Stimulated activated CD4-positive, alpha-beta T cell treated with anti-CD3 and anti-CD28 coated beads, Interleukin-1b, Interleukin-23, amount 100 ng/mL, for 1 hour (primary cell): ENCODE measurements at places on chromosomes 11 and 22.

DNA sequence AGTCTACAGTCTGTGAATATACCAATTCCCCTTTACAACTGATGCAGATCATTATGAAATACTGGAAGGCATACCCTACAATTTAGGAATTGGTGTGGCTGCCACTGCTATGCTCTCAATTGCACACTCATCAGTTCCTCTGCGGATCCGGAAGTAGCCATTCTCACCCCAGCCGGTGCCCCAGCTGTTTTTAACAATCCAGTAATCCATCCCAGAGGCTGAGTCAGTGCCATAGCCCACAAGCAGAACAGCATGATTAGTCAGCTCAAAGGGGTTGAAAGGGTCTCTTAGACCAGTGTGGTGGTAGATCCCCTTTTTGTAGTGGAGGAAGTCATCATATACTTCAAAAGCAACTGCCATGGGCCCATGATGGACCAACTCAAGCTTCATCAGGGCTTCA lies 43.6 kb downstream of the CTSC start:
- DNase-seq: no peak

- no peak for DNase-seq
These were observed 10.3 kb upstream of the FADD start for GRCh38 chr11:70192666-70193410.

GRCh38 chr22:35839841-35840301 lies 122.2 kb downstream of the APOL5 start:
- no peak for DNase-seq

DNA sequence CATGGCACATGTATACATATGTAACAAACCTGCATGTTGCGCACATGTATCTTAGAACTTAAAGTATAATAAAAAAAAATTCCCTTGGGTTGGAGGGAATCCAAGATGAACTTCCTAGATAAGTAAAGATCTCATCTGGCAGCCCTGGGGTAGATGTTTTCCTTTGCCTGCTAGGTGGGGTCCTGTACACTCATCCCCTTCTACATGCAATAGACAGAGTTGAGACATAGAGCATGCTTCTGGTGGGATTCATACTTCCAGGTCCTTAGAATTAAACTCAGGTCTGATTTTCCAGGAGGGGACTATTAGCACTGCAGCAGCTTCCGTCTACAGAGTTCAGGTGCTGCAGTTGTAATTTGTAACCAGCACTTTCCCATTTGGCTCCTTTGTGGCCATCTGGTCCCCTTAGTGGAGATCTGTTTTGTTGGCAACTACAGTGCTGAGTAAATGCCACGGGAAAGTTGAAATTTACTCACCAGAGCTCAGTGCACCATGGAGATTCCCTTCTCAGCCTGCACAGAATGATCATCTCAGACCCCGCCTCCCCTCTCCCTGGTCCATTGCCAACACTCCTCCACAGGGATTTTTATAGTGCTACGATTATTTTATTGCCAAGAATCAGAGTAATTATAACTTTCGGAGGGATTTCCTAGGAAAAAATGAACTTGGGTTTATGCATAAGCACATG lies 220.1 kb upstream of the E2F8 start:
- no peak for DNase-seq

DNA sequence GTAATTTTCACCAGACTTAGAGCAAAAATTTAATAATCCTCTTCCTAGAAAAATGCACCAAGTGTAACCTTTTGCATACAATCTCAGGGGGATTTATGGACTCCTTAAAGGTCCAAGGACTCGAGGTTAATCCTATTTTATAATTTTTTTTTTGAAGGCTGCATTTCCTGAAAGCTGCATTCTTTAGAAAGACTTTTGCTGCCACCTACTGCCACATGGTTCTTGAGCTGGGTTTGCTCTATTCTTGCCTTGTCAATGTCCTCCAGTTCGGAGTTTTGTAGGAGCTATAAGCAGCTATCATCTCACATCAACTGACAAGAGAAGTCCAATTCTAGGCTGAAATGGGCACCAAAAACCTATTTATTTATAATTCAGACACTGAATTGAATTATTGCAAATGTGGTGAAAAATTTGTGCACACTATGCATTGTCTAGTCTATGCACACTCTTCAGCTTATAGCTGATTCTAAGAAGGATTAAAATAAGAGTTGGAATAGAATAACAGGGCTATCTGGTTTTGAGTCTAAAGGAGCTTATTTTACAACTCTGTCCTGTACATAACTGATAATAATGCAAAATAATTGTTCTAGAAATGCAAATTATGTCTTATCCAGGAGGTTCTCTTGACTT lies 31.3 kb downstream of the TRAF6 start:
- no peak for DNase-seq

GRCh38 chr11:118064956-118065355 lies 11.9 kb upstream of the TMPRSS4 start:
- no peak for DNase-seq

DNA sequence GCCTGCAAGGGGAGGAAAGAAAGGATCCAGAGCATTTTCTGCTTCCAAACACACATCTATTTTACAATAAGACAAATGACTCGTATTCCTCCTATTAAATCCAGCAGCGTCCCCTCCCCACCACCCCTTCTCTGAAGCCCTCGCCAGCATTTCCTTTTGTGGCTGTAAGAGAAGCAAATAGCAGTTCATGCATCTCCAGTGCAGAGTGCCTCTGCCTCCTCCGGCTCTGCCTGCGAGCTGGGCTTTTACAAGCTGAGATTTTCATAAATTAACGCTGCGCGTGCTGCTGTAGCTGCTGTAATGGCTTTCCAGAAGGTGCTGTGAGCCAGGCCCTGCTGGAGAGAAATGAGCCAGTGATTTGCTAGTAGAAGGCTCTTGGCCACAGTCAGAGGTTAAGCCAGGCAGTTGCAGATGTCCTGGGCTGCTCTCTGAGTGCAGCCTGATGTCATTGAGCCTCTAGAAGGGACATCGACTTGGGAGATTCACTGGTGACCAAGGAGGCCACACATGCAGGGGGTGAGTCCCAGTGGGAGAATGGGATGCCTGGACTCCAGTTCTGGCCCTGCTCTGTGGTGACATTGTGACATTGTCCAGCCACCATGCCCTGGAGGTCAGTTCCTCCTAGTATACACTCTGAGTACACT lies 134.5 kb upstream of the NAV2 start:
- DNase-seq: no peak

- DNase-seq: no peak
These were observed 174.7 kb downstream of the MN1 start for GRCh38 chr22:27626675-27627443.

GRCh38 chr11:108752297-108752751 lies 87.5 kb downstream of the DDX10 start:
- DNase-seq: no peak

GRCh38 chr11:69326622-69327219 lies 32.8 kb downstream of the MYEOV start:
- DNase-seq: no peak

- no peak for DNase-seq
These were observed 9.6 kb upstream of the CBLIF start for GRCh38 chr11:59854871-59855270.

DNA sequence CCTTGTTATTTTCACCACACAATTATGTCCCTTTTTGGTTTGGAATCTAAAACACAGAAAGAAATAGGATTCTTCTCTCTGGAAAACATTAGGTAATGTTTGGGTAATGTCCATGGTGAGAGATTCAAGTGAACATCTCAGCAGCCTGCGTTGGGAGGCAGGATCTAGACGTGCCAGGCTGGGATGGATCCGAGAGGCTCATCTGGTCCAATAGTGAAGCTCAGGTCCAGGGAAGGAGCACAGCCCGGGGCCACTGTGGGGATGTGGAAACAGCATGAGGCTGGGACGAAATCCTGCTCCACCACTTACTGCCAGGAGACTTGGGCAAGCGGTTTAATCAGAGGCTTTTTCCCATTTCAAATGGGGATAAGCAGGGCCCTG lies 109.9 kb downstream of the CSNK2A3 start:
- DNase-seq: no peak

GRCh38 chr11:70048279-70049024 lies 29.7 kb upstream of the ANO1 start:
- DNase-seq: no peak

DNA sequence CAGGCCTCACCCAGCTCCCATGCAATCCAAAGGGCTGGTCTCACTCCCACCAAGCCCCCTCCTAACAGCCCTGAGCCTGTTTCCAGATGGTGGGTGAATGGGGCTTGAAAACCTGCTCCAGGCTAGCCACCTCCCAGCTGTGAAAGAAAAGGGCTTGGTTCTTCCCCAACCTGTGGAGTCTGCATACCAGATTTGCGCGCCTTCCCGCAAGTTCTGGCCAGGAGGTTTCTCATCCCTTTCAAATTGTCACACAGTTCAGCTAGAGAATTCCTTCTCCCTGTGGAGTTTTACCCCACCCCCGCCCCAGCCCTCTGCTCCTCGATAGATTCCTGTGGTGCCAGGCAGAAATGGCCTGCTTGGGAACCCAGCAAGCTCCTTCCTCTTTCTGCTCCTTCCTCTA lies 734.6 kb upstream of the FAT3 start:
- DNase-seq: no peak

DNA sequence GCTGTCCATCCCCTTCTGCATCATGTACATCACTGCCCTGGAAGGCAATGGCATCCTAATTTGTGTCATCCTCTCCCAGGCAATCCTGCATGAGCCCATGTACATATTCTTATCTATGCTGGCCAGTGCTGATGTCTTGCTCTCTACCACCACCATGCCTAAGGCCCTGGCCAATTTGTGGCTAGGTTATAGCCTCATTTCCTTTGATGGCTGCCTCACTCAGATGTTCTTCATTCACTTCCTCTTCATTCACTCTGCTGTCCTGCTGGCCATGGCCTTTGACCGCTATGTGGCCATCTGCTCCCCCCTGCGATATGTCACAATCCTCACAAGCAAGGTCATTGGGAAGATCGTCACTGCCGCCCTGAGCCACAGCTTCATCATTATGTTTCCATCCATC lies 337 bp downstream of the OR52B6 start:
- DNase-seq: no peak

- no peak for DNase-seq
These were observed 3.6 kb downstream of the NEAT1 start for GRCh38 chr11:65425971-65426838.

GRCh38 chr11:2694495-2694894 lies 5.3 kb downstream of the KCNQ1OT1 start:
- DNase-seq: no peak

GRCh38 chr22:43881091-43882061 lies 10.4 kb downstream of the PNPLA5 start:
- DNase-seq: no peak

GRCh38 chr11:20103281-20103680 lies 57.0 kb downstream of the DBX1 start:
- no peak for DNase-seq

- DNase-seq: no peak
These were observed 129.9 kb upstream of the TTC12 start for GRCh38 chr11:113184498-113184897.

GRCh38 chr11:26187639-26188038 lies 144.3 kb upstream of the ANO3 start:
- no peak for DNase-seq

DNA sequence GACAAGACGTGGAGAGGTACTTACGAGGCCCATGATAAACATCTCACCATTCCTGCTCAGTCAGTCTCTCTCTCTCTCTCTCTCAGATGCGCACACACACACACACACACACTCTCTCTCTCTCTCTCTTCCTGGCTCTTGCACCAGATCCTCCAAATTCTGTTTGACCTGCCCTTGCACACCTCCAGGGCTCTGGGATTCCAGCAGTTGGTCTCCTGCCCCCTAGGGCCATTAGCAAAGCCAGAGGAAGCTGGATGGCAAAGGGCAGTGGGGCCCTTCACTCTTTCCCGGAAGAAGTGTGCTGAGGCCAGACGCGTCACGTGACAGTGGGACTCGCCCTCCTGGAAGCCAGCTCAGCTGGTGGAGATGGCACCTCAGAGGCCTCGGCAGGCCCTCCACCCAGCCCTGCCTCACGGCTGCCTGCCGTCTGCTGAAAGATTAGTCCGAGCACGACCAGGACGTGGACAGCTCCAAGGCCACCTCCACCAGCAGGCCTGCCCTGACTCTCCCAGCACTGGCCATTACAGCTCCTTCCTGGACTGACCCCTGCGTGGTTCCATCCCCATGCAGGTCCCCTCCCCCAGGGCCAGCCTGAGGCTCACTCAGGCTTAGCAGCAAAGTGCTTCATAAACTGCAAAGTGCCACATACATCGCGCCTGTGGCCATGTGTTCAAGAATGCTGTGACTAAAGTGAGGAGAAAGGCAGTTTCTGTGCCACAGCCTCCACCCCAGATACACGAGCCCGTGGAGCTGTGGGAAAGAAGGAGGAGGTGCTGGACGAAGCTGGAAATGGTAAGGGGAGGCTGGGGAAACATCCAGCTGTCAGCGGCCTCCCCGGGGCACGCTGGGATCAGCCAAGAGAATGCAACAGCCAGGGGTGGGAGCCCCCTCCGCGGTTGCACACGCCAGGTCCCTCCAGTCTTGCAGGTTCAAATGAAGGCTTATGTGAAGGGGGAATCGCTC lies 3.7 kb downstream of the PDGFB start:
- no peak for DNase-seq

- no peak for DNase-seq
These were observed 507.4 kb downstream of the METTL15 start for GRCh38 chr11:28615542-28615941.

GRCh38 chr22:49422701-49423100 lies 405.0 kb downstream of the BRD1 start:
- no peak for DNase-seq
